Glutamatergic neuron (in vitro differentiated cells): ENCODE measurements at places on chromosomes 5 and 9. TPM values are rescaled to one million over a fixed set of nuclear protein-coding genes. Genes with fewer than 3 reads are reported as not detected.

GRCh38 chr9:20990867-20991266, 40.6 kb downstream of the HACD4 start:
- H3K27me3 ChIP-seq = no peaks in the 10 kb centered on the region
- H3K4me1 ChIP-seq = peaks cover 11% of the 10 kb centered on the region
- H3K27ac ChIP-seq = no peak overlapping the region
- DNase-seq = no peak
- H3K4me3 ChIP-seq = no peak overlapping the region

DNA sequence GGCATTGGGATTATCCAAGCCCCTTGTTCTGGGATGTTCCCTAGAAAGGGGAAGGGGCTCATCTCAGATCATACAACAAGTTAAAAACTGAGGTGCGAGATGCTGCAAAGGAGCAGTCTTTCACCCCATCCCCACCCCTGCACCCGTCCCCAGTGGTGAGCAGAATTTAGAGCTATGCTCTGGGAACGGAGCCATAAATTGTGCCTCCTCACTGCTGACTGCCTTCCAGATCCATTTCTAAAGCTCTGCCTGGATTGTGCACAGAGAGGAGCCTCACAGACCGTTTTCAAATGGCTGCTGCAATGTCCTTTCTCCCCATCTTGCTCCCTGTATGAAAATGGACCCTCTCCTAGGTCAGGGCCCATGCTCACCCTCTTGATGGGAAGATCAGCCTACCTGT, 8.3 kb downstream of the SLC25A48 start:
- no peak overlapping the region for H3K4me3 ChIP-seq
- no peak for DNase-seq
- H3K4me1 ChIP-seq = peaks cover 4% of the 10 kb centered on the region
- peaks cover 2% of the 10 kb centered on the region for H3K27me3 ChIP-seq

The COX7C gene
- 489 TPM for total RNA-seq

The IFNB1 gene
- total RNA-seq = not detected
